RCC 7860 (cell line): ENCODE measurements at places on chromosomes 13 and 19.
A peak's percentile ranks its signal among the peaks of the same experiment; 100 is the strongest.

DNA sequence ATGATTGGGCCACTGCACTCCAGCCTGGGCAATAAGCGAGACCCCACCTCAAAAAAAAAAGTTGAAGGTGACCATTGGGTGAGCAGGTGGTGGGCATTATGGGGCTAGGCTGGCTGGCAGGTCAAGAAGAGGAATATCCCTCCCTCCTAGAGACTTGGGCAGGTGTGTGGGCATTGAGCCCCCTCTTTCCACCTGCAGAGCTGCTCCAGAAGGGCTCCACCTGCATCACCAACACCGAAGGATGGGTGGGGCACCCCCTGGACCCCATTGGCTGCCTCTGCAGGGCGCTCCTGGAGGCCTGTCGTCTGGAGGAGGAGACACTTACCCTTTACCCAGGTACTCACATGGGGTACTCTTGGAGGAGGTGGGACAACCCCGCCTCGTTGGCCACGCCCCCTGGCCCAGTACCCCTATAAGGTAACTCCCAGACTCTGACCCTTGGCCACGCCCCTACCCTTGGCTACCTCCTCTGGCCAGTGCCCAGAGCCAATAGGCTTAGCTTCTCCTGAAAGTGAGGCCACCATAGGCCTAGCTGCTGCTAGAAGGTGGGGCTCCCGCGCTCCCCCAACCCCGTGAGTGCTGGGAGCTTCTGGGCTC lies 21.9 kb downstream of the ZSWIM4 start:
- DNase-seq, result no peak

GRCh38 chr13:70856711-70857110 lies 748.5 kb upstream of the KLHL1 start:
- DNase-seq, result no peak

- DNase-seq, result no peak
Measured at GRCh38 chr19:33428627-33429125, 55.2 kb downstream of the CEBPG start.

DNA sequence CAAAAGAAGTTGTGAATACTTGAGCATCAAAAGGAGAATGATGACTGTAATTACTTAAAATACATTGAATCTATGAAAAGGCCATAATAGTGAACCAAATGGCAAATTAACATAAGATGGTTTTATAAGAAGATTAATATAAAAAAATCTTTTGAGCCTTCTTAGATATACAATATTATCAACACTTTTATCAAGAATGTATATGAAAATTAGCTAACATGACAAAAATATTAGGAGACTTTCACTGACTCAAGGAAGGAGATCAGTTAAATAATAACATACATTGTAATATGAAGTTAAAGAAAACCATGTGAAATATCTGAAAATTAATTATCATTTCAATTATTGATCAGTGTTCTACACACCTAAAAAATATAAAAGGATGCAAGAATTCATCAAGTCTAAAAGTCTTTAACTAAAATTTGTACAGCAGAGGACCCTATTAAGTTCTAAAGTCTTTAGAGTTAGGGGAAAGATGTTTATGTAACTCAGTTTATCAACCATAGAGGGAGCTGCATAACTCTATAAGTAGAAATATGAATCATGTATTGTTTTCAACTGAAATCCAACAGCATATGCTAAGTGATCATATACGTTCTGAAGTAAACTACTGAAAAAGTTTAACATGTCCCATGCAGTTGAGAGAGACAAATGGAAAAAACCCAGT lies 756.1 kb upstream of the MIR17HG start:
- DNase-seq, result no peak

DNA sequence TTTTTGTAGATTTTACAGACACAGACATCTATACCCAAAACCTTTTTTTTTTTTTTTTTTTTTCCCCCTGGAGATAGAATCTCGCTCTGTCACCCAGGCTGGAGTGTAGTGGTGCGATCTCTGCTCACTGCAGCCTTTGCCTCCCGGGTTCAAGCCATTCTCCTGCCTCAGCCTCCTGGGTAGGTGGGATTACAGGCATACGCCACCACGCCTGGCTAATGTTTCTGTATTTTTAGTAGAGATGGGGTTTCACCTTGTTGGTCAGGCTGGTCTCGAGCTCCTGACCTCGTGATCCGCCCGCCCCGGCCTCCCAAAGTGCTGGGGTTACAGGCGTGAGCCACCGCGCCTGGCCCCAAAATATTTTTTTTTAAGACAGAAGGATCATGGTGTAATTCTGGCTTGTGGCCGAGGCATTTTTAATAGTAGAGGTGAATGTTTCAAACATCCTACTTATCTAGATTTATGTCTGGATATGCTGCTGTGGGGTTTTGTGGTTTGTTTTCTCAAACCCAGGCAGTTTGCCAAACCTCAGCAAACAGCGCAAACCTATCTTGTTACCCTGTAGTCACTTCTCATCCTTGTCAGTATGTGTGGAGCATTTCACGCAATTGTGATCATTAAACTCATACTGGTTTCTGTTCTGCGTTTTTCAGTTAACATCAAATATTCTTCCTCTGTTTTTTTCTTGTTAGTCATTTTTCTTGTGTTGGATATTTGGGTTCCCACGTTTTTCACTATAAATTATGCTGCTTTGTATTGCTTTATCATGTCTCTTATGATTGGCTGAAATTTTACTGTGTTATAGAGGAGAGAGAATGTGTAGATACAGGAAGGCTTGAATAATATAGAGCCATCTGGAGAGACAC lies 36.2 kb upstream of the GARRE1 start:
- DNase-seq, result peak; percentile 88

DNA sequence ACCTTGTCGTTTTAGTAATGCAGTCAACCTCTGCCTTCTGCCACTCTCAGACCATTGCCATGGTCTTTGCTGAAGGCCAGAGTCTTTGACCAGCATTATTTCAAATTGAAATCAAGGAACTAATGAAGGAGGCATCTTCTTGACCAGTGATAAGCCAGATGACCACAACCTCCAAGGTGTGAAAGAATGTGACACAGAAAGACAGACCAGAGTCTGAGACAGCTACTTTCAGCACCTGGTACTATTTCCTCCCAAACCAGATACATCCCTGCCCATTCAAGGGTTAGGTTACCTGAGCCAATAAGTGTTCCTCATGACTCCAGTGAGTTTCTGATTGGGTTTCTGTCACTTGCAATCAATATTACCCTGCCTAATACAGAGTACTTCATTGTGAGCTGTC lies 20.3 kb upstream of the RNASEH2B start:
- DNase-seq, result no peak

DNA sequence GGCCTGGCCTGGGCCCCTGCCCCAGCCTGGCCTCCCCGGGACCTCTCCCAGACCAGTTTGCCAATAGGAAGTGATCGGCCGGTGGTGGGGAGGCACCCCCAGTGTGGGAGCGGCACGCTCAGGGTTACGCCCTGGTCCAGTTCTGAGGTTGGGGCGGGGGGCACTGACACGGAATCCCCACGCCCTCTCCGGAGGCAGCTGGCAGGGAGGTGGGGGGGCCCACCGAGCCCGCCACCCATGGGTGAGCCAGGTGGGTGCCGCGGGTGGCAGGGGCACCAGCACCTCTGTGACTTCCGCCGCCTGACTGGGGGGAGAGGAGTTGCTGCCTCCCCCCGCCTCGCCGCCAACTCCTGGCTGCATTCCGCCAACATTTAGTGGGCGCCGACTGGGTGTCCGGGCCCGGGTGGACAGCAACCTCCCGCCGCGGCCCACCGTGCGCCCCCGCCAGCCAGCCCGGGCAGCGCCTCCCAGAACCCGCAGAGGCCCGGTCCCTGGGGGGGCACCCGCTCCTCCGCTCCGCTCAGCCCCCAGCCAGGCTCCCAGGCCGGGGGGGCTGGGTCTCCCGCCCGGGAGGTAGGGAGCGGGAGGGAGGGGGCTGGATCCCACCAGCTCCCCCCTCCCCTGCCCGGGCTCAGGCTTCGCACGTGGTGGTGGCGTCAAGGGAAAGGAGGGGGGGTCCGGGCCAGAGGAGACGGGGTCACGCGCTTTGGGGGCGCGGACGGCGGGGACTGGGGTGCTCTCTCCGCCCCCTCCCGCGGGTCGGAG lies 2.0 kb downstream of the ZBTB7A start:
- no peak for DNase-seq

DNA sequence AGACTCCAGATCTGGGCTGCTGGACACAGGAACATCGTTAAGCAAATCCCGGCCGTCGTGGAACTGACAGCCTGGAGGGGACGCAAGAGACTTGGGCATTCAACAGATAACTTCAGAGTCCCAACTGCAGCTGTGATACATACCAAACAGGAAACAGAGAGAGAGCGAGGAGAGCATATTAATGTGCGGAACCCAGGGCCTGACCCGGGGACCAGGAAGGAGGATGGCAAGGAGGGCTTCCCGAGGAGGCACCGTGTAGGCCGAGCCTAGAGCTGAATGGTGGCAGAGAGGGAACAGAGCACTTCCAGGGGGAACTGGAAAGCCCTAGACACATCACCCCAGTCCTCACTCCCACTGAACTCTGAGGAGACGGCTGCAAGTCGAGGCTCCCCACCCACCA lies 68.1 kb downstream of the SIPA1L3 start:
- no peak for DNase-seq

GRCh38 chr19:46480415-46480814 lies 9.1 kb upstream of the PNMA8A start:
- DNase-seq, result no peak

DNA sequence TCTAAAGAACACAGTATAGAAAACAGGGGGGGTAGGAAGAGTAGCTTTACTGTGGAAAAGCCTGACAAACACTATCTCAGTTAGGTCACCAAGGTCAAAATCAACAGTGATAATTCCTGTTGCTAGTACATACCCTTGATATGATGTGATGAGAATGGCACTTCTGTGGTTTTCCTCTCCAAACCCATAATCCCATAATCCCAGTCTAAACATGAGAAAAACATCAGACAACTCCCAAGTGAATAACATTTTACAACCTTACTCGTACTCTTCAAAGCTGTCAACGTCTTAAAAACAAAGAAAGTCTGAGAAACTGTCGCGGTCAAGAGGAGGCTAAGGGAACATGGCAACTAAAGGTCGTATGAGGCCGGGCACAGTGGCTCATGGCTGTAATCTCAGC lies 137.6 kb downstream of the FOXO1 start:
- DNase-seq, result peak; percentile 4

GRCh38 chr19:11541238-11541637 lies 2.6 kb downstream of the CNN1 start:
- DNase-seq, result no peak
